ENCODE measurements at places on chromosomes 12 and 14.
A peak's percentile ranks its signal among the peaks of the same experiment; 100 is the strongest.

- no peak for DNase-seq
These were observed 98.6 kb downstream of the SETD3 start for GRCh38 chr14:99382071-99382470.

DNA sequence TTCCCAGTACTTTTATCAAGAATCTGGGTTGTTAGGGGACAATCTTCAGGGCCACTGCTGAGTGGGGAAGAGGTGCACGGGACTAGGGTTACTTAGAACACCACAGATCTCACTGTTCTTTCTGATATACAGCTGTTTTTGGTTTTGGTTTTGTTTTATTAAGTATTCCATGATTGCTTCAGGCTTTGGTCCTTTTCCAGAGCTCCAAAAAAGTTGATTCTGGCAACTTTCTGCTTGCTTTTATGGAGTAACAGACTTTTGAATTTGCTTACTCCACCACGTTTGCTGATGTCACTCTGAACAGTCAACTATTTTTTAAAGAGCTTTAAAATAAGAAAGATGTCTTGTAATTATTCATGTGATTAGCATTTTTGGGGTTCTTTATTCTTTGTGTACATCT lies 368.1 kb upstream of the FOXG1 start:
- no peak for DNase-seq

DNA sequence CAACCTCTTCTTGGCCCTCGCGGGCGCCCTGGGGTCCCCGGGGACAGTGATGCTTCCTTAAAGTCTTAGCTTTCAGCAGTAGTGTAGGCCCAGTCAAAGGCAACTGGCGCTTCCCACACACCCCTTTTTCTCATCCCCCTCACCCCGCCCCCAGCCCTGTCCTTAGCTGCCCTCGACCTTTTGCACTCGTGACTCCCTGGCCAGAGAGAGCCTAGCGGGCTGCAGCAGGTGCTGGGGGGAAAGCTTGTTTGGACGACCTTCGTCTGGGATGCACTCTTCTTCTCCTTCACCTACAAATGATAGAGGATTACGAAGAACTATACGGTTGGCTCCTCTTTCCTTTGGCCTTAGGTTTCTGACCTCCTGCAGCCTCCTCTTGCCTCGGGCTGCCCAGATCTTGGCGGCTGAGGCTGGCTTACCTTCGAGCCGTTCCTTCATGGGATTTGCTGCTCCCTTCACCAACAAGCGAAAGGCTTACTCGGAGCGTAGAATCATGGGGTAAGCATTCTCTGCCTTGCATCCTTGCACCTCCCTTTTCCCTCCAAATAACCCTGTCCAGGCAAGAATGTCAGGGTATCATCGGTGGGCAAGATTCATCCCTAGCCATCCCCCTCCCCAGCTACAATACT lies 815 bp downstream of the COQ10A start:
- DNase-seq, result peak; percentile 55

DNA sequence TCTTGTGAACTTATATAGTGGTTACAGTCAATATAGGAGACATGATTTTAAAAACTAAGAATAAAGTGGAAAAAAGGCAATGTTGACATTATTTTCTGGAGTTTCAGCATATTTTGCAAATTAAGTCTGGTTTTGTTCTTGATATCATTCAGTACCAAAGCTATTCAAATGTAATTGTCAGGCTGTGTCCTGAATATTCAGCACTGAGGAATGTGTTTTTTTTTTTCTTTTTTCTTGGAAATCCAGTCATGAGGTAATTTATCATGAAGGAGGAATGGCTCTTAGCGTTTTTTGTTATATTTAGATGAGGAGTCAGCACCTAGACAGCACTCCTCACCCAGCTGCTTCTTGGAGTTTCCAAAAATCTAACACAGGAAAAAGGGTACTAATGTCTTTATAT lies 225.5 kb downstream of the CCDC91 start:
- no peak for DNase-seq

- DNase-seq, result no peak
These were observed 42.4 kb upstream of the EGLN3 start for GRCh38 chr14:33993246-33993645.
